ENCODE measurements at places on chromosomes 11 and 22.

DNA sequence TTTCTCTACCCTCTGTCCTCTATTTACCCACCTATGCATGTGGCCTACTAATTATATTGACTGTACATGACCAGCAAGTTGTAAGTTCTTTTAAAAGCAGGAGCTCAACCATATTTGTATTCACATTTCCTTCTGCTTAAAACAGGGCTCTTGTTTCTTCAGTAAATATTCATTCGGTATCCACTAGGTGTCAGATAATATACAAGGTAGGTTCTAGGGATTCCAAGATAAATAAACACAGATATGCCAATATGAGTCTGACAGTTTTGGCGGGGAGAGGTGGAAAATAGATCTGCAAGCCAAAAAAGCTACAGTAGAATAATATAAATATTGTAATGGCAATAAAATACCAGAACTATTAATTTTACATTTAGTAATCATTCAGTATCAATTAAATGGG lies 15.3 kb upstream of the RAB30 start:
- DNase-seq, result no peak

DNA sequence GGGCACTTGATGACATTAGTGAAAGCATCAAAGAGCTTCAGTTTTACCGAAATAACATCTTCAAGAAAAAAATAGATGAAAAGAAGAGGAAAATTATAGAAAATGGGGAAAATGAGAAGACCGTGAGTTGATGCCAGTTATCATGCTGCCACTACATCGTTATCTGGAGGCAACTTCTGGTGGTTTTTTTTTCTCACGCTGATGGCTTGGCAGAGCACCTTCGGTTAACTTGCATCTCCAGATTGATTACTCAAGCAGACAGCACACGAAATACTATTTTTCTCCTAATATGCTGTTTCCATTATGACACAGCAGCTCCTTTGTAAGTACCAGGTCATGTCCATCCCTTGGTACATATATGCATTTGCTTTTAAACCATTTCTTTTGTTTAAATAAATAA lies 10.6 kb downstream of the REXO2 start:
- no peak for DNase-seq

DNA sequence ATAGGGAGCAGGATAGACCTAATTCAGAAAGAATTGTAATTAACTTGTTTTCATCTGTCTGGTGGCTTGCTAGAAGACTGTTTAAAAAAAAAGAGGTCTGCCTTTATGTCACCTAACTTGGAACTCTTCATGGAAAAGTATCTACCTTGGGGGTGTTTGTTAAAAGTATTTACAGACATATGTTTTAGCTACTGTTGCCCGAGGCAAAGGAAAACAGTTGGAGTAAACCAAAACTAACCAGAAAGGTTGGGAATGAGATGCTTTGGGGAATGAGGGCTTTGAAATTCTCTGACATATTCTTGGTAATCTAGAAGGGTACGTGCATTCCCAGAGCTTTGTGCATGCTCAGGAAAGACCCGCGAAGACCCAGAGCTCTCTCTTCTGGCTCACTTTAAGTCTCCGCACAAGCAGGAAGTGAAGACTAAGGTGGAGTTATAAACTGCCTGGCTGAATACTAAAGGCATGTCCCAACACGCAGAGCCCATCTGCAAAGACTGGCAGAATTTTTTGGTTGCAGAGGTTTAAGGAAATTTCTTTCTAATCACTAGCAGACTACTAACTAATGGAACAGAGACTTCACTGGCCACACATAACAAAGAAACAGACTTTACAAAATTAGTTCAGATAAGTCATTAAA lies 33.2 kb downstream of the HIKESHI start:
- DNase-seq, result no peak

DNA sequence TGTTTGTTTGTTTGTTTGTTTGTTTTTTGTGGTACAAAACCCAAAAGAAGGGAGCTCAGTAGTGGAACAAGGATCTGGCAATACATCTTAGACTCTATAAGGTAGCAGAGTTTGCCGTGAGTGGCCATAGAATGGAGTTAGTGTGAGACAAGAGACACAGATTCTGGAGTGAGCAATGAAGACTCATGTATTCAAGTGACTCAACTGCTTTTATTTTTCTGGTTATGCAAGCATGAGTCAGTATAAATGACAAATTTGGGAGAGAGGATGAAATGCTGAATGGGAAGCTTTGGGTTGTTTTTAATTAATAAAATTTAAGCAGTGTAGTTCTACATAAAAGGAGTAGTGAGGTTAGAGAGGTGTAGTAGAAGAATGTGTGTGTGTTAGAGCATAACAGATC lies 143.6 kb upstream of the ANO5 start:
- no peak for DNase-seq

GRCh38 chr11:118928101-118928869 lies 2.6 kb upstream of the BCL9L start:
- peak; percentile 88 for DNase-seq

DNA sequence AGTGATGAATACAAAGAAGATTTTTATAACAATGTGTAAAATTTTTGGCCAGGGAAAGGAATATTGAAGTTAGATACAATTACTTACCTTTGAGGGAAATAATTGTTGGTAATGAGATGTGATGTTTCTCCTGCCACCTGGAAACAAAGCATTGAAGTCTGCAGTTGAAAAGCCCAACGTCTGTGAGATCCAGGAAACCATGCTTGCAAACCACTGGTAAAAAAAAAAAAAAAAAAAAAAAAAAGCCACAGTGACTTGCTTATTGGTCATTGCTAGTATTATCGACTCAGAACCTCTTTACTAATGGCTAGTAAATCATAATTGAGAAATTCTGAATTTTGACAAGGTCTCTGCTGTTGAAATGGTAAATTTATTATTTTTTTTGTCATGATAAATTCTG lies 5.3 kb downstream of the BIRC3 start:
- DNase-seq, result peak; percentile 54

DNA sequence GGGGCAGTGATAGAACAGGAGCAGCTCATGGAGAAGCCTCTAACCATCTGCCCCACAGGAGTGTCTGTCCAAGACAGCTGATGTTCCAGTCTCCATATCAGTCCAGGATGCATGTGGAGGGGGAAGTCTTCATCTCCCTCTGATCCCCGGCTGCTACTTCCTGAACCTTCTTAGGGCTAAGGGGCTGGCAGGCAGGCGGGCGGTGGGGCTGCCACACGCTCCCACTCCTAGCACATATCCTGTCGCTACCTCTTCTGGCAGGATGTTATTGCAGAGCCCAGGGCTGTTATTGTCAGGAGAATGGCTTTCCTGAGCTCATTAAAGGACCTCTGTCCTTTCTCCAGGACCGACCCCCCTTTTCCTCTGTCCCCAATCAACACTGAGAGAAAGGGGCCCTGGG lies 25.4 kb downstream of the LRRC55 start:
- no peak for DNase-seq

GRCh38 chr11:18368221-18368620 lies 26.1 kb upstream of the LDHA start:
- no peak for DNase-seq

- DNase-seq, result no peak
Observed at GRCh38 chr22:23243006-23243573, 62.8 kb downstream of the BCR start.

DNA sequence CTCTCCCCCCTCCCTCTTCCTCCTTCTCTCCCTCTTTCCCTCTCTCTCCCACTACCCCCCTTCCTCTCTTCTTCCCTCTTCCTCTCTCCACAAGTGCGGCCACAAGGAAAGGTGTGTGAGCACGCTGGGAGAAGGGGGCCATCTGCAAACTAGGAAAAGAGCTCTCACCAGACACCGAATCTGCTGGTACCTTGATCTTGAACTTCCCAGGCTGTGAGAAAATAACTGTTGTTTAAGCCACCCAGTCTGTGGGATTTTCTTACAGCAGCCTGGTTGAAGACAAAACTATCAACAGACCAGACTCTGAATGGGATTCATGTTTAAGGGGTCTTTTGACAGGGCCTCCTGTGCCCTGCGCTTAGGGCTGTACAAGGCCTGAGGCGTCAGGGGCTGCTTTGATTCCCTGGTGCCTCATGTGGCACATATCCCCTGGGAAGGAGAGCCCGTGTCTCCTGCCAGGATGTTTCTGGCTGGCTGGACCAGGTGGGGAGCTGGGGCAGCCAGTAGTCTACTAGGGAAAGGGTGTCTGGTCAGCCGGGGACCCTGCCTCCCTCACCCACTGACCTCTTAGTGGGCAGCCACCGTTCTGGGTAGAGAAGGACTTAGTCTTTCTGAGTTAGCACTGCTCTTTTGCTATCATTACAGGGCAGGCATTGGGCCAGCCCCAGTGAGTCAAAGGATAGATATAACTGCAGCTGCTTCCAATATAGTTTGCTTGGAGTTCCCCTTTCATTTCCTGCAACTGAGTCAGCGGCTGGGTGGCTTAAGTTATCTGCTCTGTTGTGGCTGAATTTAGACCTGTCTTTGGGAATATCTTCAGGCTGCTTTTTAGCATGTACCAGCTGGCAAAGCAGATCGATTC lies 6.2 kb downstream of the PANX1 start:
- no peak for DNase-seq

DNA sequence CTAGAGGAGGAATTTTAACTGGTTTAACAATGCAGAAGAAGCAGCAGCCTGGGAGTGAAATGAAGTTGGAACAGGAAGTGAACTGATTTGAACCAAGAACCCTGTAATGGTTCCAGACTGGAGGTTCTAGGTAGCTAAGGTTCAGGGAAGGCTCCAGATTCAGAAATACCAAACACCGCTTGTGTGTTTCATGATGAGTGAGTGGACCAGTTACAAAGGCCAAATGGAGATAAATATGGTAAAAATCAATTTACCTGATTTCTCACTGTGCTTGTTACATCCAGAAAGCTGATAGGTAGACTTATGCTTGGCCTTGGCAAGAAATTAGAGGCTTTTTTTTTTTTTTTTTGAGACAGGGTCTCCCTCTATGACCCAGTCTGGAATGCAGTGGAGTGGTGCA lies 12.9 kb downstream of the ATG13 start:
- no peak for DNase-seq

DNA sequence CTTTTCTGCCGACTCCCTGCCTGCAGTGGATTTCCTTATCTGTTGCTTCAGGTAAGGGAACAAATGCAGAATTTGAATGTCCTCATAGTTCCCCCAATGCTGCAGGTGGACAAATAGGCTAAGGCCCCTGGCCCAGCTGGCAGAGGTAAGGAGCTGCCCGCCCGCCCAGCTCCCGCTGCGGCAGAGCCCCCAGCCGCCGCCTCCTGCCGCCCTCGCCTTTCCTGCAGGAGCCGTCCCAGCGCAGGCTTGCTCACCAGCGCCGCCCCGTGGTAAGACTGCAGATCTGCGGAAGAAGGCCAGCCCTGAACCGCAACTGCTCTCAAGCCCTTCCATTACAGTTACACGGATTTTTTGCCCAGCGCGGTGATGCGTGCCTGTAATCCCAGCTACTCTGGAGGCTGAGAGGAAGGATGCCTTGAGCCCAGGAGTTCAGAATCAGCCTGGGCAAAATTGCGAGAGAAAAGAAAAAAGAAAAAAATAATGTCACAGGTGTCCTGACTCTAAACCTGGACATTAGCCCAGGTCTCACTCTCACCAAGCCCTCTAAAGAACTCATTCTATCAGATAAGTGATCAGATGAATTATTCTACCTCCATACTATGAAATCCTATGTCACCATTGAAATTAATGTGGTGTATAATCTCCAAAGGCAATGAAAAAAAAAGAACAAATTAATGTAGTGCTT lies 51.2 kb upstream of the EMID1 start:
- peak; percentile 70 for DNase-seq

- DNase-seq, result peak; percentile 30
Observed at GRCh38 chr11:8477680-8478079, 116.3 kb downstream of the STK33 start.

DNA sequence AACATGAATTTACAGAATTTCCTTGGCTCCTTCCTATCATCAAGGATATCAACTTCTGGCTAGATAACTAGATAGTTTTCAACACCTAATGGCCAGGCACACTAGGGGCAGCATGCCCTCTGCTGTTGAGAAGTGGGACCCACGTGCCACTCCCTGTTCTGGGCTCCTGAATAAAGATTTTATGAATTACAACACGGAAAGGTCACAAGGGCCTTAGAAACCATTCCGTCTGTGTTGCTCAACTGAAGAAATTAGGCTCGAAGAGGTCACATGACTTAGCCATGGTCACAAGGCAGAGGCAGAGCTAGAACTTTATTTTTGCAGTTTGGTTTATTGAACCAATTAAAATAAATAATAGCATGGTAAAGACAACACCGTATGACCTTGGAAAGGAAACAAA lies 36.0 kb downstream of the PRCP start:
- peak; percentile 80 for DNase-seq

DNA sequence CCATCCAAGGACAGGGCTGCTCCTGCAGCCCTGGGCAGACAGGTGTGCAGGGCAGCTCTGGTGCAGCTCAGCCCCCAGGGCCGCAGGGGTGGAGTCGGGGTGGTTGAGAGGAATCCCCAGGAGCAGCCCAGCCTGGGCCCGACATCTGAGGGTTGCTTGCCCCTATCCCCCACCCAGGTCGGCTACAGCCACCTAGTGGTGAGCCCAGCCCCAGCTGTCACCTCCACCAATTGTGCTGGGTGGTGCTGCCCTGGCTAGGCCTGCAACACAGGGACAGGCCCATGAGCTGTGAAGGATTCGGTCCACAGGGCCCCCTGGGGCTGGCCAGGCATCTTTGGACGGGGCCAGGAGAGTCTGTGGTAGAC lies 29.6 kb downstream of the RTN4R start:
- DNase-seq, result peak; percentile 36

Data from MM.1S (cell line).